Smooth muscle cell of trachea (primary cell): ENCODE measurements at places on chromosomes 11 and 22. TPM values are rescaled to one million over a fixed set of nuclear protein-coding genes. Genes with fewer than 3 reads are reported as not detected.

FAM180B gene
- total RNA-seq, result 0.17 TPM in 1 of 2 replicates, not detected in the other

METTL15 gene
- 21.5 and 28.9 TPM in 2 replicates for total RNA-seq

DERL3 gene
- total RNA-seq, result 0.17 TPM in 1 of 2 replicates, not detected in the other

CHRM1 gene
- not detected in 2 replicates for total RNA-seq

RASD2 gene
- total RNA-seq, result under 0.01 and 0.17 TPM in 2 replicates

NUDT8 gene
- total RNA-seq, result 4.3 and 4.5 TPM in 2 replicates

PRODH gene
- total RNA-seq, result 0.17 TPM in 1 of 2 replicates, not detected in the other

SLC25A17 gene
- 15.1 and 19.2 TPM in 2 replicates for total RNA-seq

APOL5 gene
- total RNA-seq, result 0.17 TPM in 1 of 2 replicates, not detected in the other

ELMOD1 gene
- 0.17 TPM in 1 of 2 replicates, not detected in the other for total RNA-seq

CARD18 gene
- total RNA-seq, result not detected in 2 replicates
